ENCODE measurements at places on chromosomes 6 and 20. TPM values are rescaled to one million over a fixed set of nuclear protein-coding genes. Genes with fewer than 3 reads are reported as not detected.

- no peak for DNase-seq
Observed at GRCh38 chr6:91476000-91476399, 889.1 kb upstream of the MAP3K7 start.

DNA sequence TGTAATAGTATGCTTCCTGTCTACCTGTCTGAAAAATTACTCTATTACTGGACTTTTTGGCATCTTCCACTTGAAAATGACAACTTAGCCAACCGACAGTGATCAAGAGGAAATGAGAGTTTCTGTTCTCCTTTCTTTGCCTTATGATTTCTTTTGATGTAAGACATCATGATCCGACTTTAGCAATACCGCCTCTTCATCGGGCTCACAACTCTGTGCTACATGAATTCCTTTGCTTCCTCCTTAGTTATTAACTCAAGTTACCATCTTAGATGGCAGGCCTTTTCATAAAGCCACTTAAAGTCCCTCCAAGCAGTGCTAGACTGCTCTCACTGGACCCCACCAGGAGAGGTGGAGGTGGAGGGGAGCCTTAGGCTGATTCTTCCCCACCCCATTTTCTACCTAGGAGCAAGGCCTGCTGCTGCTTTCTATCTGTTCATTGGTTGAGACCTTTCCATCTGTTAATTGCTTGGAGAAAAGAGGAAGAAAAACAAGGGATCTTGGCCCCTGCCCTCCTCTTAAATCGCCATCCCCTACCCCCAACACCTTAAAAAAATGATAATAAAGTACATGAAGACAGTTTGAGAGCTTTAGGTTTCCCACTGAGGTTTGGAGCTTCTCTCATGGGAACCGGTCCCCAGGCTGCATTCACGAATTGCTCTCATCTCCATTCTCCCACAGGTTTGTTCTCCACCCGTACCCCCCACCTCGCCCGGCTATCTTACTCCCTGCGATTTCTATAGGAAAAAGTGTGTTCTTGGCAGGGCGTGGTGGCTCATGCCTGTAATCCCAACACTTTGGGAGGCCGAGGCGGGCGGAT is 21.6 kb upstream of the MCM3 start:
- no peak for DNase-seq

Gene CALHM6
- 2.2 TPM for total RNA-seq

DNA sequence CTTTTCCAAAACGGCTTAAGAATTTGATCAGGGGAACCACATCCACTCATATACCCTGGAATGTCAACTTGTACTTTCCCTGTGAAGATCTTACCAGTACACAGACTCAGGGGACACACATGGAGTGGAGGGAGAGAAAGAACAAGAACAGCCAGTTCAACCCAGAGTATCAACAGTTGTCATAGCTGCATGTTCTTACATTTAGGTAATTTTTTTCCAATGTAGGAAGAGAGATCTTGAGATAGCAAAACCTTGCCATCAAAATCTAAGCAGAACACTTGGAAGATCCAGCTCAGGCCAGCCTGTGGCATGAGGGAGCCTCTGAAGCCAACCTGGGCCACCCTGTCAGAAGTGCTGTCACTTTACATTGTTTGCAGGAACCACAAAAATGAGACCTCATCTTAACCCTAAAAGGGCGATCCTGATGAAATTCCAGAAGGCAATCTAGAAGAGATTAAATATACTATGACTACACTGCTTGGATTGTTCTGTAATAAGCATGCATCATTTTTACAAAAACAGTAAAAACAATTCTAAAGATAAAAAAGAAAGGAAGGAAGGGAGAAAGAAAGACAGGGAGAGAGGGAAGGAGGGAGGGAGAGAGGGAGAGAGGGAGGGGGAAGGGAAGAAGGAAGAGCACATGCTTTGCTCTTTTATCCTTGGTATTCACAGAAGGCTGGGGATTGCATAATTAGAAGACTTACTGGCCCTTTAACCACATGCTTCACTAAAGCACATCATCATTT is 124.7 kb upstream of the TCF21 start:
- no peak for DNase-seq

DNA sequence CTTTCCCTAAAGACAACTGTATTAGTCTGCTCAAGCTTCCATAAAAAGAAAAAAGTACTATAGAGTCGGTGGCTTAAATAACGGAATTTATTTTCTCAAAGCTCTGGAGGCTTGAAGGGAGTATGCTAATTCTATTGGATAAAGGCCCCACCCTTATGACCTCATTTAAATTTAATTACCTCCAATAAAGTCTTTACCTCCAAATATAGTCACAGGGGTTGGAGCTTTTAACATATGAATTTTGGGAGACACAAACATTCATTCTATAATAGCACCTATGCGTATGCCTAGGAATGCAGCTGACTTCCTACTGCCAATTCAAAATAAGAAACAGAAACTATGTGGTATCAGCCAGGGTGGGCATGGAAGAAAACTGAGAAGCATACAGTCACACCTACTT is 25.4 kb downstream of the KIAA0319 start:
- DNase-seq = no peak

DNA sequence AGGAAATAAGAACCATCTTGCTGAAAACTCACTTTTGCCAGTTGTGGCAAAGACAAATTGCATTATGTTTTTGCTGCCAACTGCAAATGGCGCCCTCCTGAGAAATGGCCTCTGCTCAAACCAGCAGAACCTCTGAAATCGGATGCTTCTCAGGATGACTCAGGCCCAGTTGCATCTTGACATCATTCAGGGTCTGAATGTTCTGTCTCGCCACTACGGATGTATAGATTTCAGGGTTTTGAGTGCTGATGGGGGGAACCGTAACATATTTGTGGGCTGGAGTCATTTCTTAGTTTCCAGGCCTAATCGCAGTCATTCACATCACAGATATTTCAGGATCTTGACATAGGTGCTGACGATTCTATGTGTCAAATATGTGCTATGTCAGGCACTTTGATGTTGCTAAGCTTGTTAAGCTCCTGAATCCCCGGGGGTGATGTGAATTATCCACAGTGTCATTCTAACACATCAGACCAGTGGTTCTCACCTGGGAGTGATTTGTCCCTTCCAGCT is 207.1 kb downstream of the NFATC2 start:
- no peak for DNase-seq

Gene DACT2
- 0.94 TPM for total RNA-seq

DNA sequence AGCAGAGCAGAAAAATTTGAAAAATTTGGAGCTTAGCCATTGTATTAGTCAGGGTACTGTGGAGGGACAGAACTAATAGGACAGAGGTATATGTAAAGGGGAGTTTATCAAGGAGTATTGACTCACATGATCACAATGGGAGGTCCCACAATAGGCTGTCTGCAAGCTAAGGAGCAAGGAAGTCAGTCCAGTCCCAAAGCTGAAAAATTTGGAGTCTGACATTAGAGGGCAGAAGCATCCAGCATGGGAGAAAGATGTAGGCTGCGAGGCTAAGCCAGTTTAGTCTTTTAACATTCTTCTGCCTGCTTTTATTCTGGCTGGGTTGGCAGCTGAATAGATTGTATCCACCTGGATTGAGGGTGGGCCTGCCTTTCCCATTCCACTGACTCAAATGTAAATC is 82.0 kb downstream of the SMPDL3A start:
- no peak for DNase-seq

DNA sequence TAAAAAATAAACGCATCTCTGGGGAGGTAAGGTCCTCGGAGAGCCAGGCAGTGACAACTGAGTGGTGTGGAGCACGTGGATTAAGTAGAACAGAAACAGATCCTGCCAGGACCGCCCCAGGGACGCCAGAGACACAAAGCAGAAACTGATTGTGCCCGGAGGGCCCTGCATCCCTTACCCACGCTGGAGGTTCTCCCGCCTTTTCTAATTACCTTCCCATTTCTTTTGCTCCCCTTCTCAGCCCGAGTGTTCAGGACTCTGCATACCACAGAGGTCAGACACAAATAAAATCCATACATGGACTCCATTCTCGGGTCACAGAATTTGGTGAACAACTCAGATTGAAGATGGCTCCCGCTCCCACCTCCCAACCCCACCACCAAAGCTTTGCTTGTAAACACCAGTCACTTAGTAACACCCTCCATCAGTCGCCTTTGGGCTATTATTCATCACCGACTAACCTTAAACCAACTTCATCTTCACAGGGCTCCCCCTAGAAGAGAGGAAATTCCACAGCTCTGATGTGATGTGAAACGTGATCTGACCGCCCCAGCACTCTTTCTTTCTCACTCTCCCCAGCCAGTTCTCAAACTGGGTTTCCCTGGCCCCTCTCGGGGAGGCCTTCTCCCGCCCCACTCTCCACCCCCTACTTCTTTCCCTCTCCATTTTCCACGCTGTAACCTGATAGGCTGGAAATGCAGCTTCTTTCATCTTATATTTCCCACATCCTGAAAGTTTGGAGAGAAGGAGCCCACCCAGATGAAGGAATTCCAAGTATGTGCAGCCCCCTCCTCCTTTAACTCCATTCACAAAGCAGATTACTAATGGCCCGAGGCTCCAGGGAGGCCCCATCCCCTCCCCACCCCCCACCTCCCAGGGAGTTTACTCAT is 32.5 kb upstream of the PIM1 start:
- DNase-seq = no peak
